ENCODE measurements at places on chromosomes 2 and 18.
A peak's percentile ranks its signal among the peaks of the same experiment; 100 is the strongest.

GRCh38 chr18:10890022-10890421 lies 259.3 kb downstream of the PIEZO2 start:
- DNase-seq = no peak

DNA sequence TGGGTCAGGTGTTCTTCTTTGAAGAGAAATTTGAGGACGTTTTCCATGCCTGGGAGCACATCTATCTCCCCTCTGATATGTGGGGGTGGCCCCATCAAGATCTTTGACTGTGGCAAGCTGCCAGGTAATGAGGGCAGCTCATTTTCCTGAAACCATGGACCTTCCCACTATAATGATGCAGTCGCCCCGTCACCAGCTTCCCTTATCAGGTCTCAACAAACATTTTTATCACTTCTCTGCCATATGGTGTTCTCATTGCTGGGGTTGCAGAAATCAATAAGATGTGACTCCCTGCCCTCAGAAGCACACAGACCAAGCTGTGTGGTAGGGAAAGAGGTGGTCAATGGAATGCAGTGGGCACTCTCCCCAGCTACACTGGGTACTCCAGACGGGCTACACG lies 48.4 kb upstream of the B3GNT7 start:
- peak; percentile 53 for DNase-seq

GRCh38 chr2:147663153-147663961 lies 181.5 kb upstream of the ACVR2A start:
- DNase-seq = no peak

DNA sequence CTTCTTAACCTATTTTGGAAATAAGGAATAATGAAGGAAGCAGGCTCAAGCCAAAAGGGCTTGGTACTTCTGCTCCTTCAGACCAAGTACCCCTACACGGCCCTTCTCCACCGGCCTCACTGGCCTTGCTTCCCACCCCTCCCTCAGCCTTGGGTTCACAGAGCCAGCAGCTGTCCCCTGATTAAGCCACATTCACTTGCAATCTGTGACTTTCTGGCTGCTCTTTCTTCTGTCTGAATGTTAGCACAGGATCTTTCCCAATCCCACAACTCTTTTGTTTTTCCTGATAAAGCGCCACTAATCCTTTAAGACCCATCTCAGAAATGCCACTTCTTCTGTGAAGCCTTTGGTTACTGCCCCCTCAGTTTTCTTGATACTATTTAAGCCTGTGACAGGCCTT lies 52.4 kb downstream of the REEP1 start:
- no peak for DNase-seq

DNA sequence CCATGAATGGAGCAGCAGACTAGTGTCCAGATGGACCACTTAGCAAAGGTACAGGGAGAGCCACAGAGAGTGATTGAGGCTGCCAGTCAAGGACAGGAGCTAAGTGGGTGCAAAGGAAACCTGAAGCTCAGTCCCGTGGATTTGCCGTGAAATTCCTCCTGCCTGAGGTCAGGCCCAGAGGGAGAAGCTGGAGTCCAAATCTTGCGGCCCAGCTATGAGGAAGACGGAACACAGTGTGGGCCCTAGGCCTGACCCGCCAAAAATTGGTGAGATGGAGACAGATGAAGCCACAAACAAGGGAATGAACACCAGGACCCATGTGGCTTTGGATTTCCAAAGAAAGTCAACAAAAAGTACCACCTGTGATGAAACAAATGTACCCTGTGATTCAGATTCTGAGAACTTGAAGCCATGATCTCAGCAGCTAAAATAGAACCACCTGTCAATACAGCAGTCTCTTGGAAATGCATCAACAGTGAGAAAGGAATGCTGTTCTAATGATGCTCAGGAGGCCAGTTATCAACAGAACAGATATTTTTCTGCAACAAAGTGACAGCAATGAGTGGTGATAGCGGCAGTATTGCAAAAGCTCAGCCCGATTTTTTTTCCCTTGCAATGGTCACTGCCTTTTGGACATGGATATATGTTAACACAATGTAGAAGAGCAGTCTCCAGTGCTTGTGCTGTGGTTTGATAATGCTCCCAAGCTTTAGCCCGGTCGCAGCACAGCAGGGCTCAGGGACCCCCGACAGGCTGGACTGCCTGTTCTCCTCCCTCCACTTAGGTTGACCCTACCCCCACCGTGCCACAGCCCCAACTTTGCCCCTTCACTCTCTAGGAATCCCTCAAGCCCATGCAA lies 10.7 kb downstream of the COL6A3 start:
- no peak for DNase-seq

GRCh38 chr18:38406607-38407006 lies 841.0 kb upstream of the CELF4 start:
- DNase-seq = no peak

- no peak for DNase-seq
Measured at GRCh38 chr18:53610957-53611356, 613.5 kb downstream of the MBD2 start.

DNA sequence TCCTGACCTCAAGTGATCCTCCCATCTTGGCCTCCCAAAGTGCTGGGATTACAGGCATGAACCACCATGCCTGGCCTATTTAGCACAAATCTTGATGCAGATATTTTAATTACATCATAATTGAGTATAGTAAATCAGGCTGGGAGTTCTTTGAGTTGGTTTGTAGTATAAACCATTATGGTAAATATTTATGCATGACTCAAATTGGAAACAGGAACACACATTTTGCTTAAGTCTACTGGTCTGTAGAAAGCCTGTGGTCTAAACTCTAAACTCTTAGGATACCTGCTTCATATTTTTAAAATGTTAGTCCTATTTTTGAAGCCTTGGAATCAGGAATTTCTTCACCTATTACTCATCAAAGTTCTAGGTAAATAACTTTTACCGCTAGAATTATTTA lies 16.8 kb downstream of the ASXL3 start:
- DNase-seq = no peak

DNA sequence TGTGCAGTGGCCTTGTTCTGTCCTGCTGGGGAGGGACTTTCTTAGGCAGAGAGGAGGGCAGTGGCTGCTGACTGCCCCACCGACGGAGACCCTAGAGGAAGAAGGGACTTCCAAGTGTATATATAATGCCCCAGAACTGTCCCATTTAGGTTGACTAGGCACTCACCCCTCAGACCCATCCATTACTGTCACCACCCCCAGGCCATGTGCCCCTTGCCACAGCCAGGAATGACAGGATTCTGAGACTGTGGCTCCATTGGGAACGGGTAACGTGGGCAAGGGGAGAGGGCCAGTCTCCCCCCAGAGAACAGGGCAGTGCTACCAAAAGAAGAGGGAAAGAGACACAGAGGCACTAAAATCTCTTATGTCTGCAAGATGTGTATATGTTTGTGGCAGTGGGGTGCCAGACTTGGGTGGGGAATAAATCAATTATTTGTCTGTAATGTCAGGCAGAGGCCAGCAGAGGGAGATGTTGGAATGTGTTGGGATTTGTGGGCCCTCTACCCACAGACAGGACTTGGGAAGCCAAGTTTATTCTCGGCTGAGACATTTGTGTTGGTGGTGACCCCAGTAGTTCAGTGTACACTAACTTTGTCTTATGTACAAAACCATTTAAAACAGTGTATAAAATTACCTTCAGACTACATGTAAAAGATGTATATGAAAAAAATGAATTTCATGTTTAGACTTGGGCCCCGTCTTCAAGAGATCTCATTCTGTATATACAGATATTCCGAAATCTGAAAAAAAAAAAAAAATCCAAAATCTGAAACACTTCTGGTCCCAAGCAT lies 24.0 kb upstream of the TMEM37 start:
- DNase-seq = peak; percentile 43

GRCh38 chr2:127651971-127652550 lies 6.1 kb downstream of the GPR17 start:
- no peak for DNase-seq

DNA sequence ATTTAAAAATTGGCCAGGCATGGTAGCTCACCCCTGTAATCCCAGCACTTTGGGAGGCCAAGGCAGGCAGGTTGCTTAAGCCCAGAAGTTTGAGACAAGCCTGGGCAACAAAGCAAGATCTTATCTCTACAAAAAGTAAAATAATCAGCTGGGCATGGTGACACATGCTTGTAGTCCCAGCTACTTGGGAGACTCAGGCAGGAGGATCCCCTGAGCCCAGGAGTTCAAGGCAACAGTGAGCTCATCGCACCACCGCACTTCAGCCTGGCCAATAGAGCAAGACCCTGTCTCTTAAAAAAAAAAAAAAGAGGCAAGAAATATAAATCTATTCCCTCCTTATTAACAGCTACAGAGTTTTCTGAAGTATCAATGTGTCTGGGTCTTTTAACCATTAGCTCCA lies 51.9 kb downstream of the ESCO1 start:
- DNase-seq = no peak

DNA sequence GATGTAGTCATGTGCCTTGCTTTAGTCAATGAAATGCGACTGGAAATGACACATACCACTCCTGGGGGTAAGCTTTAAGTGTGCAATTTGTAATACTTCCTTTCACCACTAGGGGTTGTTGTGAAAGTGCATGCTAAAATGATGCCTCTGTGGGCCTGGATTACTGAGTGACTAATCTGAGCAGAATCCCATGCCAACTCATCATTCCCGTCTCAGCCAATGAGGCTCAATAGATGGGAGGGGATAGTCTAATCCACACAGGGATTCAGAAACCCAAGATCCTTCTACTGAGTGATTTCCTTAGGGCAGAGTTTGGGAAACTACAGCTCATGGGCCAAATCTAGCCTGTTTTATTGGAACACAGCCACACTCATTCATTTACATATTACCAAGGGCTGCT lies 54.0 kb downstream of the HRH4 start:
- DNase-seq = peak; percentile 16

All from NCI-H146 (cell line).